ENCODE measurements at places on chromosomes 16 and 17.

DNA sequence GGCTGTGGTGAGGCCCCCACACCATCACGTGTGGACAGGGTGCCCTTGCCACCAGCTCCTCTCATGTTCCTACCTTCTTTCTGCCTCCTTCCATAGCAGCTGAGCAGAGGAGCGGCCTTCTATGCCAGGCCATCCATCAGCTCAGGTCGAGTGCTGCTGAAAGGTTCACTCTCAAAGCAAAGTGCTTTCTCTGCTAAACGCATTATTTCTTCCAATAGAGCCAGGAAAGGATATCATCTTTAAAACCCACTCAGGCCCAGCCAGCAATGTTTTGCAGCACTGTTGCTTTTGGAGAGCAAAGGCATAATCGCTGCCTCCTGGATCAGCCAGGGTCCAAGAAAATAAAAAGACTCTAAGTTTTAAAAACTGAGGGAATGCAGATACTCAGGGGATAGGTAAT lies 54.9 kb upstream of the GPRC5B start:
- peak; percentile 55 for DNase-seq

DNA sequence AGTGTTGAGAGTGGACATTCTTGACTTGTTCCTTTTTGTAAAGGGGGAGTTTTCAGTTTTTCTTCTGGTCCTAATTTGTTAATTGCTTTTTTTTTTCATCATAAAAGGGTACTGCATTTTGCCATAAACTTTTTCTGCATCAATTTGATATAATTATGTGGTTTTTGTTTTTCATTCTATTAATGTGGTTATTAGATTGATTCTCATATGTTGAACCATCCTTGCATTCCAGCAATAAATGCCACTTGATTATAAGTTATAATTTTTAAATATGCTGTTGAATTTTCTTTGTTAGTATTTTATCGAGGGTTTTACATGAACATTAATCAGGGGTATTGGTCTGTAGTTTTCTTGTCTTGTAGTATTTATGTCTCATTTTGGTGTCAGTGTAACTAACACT lies 87.2 kb upstream of the SMIM36 start:
- DNase-seq, result no peak

GRCh38 chr16:72847187-72848027 lies 200.5 kb downstream of the ZFHX3 start:
- DNase-seq, result no peak

DNA sequence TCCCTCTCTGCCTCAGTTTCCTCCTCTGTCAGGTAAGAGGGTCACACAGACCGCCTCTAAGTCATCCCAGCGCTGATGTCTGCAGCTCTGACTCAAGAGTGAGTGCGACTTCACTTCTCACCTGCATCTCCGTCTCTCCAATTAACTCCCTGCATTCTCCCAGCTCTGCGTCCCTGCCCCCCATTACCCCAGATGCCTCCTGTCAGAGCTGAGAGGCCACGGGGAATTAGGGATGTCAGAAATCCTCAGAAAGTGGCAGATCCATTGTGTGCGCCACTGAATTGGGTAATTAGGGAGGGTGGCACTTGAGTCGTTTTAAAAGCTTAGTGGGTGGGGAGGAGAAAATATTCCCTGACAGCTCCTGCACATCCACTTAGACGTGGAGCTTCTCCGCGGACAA lies 885.4 kb upstream of the EEF2KMT start:
- DNase-seq, result no peak

DNA sequence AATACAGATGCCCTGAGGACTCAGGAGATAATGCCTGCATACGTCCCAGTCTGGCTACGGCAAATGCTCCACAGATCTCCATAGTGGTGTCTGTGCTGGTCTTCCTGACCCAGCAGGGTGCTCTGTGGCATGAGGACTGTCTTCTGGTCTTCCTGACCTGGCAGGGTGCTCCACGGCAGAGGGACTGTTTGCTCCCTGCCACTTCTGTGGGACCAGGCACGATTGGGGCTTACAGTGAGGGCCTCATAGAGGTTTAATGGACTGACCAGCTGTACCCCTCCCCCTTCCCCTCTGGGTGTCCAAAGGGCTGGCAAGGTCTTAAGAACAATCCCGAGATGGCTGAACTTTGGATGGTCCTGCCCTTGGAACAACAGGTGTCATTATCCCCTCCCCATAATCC lies 123.1 kb downstream of the C16orf78 start:
- DNase-seq, result peak; percentile 8

DNA sequence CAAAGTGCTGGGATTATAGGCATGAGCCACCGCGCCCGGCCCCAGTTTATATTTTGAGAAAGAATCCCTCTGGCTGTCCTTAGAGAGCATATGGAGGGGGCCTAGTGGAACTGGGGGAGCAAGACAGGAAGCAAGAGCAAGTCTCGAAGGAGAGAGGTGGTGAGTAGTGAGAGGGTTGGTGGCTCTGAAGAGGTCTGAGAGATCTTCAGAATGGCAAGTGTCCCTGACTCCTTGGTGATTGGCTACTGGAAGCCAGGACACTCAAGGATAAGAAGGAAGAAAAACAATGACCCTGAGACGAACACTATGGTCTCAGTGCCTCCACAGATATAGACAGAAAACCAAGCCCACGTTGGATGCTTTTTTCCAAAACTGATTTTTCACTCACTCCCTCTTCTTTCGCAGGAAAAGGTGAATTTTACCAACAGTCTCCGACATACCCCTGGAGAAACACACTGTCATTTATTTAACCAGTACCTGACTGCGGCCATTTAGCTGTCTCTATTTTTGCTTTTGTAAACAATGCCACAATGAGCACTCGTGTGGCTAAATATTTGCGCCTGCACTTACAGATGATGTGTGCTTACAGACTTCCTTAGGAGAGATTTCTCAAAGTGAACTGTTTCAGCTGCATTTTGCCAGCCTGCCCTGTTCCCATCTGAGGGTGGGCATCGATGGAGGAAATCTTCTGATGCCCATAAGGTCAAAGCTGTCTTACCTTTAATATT lies 15.9 kb upstream of the DOK4 start:
- no peak for DNase-seq

GRCh38 chr17:82729479-82730260 lies 5.7 kb upstream of the FN3K start:
- DNase-seq, result no peak

DNA sequence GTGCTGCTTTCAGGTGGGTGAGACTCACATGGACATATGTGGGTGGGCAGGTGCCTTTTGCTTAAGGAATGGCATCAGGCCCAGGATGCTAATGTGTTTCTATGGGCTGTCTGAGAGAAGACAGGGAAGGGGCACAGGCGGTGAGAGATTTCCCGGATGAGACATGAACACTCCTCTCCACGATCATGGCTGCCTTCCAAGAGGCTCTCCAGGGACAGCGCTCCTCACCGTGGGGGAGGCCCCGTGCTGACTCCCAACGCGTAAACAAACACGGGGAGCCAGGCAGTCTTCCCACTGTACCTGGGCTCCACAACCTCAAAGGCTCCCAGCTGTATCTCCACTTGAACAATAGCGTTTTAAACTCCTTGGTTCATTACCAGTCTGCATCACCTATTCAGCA lies 42.8 kb downstream of the CDK5R1 start:
- DNase-seq, result no peak
